ENCODE measurements at places on chromosomes 16 and 17.

DNA sequence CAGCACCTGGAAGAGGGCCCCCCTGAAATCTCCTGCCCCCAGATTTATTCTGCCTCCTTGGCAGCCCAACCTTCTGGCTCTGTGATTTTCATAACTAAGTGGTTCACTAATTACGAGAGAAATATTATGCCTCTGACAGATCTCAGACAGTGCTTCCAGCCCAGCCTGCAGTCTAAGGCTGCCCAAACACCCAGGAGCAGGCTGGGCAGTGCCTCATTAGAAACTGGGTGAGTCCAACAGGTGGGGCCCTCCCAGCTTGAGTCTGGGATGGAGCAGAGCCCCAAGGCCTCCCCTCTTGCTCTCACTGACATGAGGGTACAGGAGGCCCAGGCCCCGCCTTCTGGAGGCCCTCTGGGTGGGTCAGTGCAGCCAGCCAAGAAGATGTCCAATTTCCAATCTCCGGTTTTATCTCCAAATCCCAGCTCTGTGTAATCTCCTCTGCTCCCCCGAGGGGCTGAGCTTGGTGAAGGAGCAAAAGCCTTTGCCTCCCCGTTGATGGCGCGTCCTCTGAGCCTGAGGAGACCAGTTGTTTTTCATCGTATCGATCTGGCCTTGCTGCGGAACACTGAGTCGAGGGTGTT, 20.1 kb upstream of the ABCC3 start:
- no peak for DNase-seq

DNA sequence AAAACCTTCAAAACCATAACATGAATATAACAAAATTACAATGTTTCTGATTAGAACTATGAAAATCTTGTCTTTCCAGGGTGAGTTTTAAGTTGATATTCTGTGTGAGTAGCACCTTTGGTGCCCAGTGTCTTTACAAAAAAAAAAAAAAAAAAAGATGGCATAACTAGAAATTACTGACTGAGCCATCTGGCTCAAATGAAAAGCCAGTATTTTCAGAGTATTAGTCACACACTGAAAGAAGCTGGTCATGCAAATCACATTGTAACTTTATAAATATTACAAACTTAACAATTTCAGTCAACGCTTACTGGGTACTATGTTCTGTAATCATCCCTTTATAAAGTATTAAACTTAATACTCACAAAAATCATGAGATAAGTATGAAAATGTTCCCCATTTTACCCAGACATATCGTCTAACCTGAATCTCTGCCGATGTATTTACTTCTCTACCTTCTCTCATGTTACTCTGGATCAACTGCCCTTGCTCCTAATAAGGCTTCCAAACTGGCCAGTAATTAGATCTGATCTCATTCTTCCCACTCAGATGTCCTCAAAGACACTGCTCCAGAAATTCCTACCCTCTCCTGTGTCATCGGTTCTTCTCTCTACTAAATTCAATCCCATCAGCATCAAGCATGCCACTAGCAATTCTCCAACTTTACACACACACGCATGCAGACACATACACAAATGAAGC, 25.4 kb downstream of the UBE2G1 start:
- DNase-seq, result no peak

DNA sequence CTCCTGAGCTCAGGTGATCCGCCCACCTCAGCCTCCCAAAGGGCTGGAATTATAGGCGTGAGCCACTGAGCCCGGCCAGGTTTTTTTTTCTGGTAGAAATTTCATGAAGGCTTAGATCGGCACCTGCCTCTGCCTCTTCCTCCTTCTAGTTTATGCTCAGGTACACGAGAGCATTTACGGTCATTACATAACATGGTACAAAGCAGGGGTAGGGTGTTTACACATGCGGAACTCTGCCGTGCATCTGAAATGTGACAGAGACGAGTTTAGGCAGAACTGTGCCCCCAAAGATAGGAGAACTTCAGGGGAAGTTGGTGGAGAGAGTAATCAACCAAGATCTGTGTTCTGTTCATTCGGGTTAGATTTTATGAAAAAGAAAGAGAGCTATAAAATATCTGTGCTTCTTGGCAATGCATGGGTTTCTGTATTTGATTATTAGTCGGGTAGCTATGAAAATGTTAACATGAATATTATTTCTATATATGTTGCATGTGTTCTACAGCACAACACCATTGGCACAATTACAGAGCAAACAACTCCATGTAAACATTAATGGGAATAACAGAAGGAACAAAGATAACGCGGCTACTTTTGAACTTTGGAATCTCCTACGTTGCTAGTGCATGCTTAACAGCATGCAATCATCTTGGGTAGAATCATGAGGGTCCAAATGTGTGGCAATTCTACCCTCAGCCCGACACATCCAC, 23.5 kb upstream of the MAP2K6 start:
- DNase-seq, result no peak

- no peak for DNase-seq
These were observed 13.7 kb upstream of the OSGIN1 start for GRCh38 chr16:83939266-83939855.

- DNase-seq, result no peak
These were observed 10.7 kb upstream of the SNTB2 start for GRCh38 chr16:69176033-69176800.

- DNase-seq, result no peak
These were observed 78.8 kb downstream of the CCDC182 start for GRCh38 chr17:57666201-57666870.

DNA sequence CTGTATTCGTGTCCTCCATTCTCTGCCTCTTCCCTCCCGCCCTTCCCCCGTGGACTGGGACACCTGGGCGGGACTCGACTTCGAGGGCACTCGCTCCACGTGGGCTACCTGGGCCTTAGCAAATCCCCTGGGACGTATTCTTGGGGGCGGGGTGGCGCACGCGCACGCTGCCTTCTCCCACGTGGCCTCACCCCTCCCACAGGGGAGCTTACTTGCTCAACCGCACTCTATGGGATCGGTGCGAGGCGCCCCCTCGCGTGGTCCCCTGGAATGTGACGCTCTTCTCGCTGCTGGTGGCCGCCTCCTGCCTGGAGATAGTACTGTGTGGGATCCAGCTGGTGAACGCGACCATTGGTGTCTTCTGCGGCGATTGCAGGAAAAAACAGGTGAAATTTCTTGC, 3.5 kb downstream of the VMO1 start:
- DNase-seq, result no peak

DNA sequence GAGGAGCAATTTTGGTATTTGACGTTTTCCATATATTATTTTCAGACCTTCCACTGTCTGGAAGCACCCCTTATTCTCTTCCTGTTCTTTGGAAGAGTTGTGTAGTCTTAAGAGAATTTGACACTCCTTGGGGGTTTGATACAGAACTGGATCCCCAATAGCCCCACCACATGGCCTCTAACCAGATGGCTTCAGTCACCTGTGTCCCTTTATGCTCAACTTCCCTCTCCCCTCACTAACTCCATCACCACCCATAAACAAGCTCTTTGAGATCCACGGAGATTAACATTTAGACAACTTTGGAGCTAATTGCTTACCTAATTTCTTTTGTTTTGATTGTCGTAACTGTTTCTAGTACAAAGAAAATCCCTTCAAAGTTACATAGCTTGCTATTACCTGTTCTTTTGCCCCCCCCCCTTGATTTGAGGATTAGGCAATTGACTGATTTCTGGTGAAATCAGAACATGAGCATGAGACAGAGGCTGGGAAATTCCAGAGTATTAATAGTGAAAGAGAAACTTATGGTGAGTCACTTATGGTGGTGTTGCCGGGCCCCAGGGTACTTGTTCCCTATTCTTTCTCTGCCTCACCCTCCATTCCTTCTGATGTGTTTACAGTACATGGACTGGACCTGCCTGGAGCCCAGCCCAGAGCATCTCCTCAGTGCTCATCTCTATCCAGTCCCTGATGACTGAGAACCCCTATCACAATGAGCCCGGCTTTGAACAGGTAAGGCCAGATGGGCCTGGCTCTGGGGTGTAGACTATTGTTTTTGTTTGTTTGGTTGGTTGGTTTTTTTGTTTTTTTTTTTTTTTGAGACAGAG, 7.5 kb downstream of the UBE2Z start:
- peak; percentile 63 for DNase-seq

GRCh38 chr17:6523330-6523729, 33.0 kb downstream of the PITPNM3 start:
- no peak for DNase-seq

GRCh38 chr17:60155815-60156214, 6.0 kb downstream of the CA4 start:
- DNase-seq, result no peak

- peak; percentile 96 for DNase-seq
These were observed 5.4 kb upstream of the ICAM2 start for GRCh38 chr17:64025732-64026294.

- DNase-seq, result no peak
These were observed 260.7 kb upstream of the FOXF1 start for GRCh38 chr16:86249631-86250030.

DNA sequence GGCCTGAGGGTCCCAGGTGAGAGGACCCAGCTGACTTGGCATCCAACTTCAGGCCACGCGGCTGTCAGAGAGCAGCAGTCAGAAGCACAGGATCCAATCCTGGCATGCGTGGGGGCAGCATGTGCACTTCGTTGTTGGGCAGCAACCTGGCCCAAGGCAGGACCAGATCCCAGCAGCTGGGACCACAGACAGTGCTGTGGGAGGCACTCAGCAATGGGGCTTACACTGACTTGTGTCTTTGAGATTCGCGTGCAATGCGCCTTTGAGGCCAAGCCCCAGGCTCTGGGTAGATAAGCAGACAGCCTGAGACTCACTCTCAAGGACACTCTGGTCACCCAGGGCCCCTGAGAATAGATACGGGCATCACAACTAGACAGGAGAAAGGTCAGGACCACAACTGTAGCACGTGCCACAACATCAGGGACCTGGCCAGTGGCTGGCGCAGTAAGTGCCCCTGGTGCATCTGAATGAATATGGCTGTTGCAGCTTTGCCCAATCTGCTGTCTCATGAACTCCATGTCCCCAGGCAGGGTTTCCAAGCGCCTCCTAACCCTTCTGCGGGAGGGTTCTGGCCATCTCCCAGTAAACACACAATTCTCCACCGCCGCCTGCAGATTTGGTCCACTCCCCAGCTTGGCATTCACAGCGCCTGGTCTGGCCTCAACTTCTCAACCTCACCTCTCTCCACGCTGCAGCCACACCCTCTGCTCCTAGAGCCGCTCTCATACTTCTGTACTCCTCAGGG, 3.2 kb downstream of the PAM16 start:
- no peak for DNase-seq

DNA sequence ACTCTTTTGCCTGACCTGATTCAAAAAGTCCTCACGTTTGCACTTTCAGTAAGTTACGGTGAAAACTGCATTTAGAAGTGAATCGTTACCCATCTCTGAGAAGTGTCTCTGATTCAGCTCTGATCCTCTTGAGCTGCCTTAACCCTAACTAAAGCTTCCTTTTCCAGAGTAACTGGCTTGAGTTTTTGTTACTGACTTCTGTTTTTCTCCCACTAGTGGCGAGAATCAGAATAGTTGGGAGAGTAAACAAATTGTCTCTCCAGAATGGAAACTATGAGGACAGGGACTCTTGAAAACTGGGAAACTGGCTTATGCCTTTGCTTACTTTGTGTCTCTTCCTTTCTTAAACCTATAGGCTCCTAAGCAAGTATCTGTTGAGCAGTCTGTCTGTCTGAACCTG, 31.3 kb upstream of the KPNB1 start:
- DNase-seq, result no peak

- no peak for DNase-seq
These were observed 228.9 kb upstream of the FOXF1 start for GRCh38 chr16:86281421-86281820.

GRCh38 chr17:80892900-80893603, 98.6 kb upstream of the CHMP6 start:
- DNase-seq, result no peak

GRCh38 chr17:9086577-9086976, 65.3 kb downstream of the NTN1 start:
- DNase-seq, result no peak

- no peak for DNase-seq
These were observed 5.6 kb upstream of the ULK2 start for GRCh38 chr17:19873346-19873745.

DNA sequence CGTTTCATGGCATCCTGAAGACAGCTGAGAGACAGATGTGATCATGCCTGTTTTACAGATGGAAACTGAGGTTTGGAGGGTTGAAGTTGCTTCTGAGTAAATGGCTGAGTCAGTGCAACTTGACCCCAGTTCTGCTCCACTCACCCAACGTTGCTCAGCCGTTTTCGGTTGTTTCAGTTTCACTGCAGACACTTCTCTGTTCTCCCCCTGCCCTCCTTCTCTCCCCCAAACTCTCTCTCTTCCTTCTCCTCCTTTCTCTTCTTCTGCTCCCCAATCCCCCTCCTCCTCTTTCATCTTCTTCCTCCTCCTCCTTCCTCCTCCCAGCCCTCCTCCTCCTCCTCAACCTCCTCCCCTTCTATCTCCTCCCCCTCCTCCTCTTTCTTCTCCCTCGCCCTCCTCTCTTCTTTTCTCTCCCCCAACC, 9.4 kb upstream of the CEP20 start:
- no peak for DNase-seq

DNA sequence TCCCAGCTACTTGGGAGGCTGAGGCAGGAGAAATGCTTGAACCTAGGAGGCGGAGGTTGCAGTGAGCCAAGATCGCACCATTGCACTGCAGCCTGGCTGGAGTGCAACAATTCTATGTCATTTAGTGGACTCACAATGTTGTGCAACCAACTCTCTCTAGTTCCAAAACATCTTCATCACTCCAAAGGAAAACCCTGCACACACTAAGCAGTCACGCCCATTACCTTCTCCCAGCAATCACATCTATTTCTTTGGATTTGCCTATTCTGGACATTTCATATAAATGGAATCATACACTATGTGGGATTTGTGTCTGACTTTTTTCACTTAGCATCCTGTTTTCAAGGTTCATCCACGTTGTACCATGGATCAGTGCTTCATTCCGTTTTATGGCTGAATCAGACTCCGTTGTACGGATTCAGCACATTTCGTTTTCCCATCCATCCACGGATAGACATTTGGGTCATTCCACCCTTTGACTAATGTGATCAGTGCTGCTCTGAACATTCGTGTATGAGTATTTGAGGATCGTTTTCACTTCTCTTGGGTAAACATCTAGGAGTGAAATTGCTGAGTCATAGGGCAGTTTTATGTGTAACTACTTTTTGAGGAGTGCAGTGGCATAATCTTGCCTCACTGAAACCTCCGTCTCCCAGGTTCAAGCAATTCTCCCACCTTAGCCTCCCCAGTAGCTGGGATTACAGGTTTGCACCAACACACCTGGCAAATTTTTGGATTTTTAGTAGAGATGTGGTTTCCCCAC, 45.4 kb upstream of the EMP2 start:
- DNase-seq, result no peak

GRCh38 chr16:69595127-69596036, 29.6 kb downstream of the NFAT5 start:
- DNase-seq, result no peak

DNA sequence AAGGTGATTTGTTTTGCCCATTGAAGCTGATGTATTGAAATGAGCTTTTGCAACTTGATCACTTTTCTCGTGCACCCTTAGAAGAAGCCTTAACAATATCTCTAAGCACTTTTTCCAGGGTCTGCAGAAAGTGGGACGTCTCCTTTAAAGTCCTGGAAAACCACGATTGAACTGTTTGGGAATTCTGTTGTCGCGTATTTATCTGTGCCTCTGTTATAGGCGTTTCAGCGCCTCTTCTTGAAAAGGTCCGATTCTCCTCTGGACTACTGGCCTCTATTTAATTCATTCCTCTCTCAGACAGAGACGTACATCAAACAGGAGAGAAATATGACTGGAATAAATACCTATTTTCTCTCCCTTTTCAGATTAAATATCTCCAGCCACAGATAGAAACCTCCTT, 262.4 kb upstream of the PSMD7 start:
- DNase-seq, result no peak

GRCh38 chr17:69268543-69269014, 40.0 kb upstream of the ABCA10 start:
- DNase-seq, result no peak
